ENCODE measurements at places on chromosomes 2 and 18.

GRCh38 chr2:236816197-236817170 is 246.9 kb downstream of the ACKR3 start:
- no peak for DNase-seq

- no peak for DNase-seq
Measured at GRCh38 chr2:74851191-74851566, 17.3 kb downstream of the HK2 start.

DNA sequence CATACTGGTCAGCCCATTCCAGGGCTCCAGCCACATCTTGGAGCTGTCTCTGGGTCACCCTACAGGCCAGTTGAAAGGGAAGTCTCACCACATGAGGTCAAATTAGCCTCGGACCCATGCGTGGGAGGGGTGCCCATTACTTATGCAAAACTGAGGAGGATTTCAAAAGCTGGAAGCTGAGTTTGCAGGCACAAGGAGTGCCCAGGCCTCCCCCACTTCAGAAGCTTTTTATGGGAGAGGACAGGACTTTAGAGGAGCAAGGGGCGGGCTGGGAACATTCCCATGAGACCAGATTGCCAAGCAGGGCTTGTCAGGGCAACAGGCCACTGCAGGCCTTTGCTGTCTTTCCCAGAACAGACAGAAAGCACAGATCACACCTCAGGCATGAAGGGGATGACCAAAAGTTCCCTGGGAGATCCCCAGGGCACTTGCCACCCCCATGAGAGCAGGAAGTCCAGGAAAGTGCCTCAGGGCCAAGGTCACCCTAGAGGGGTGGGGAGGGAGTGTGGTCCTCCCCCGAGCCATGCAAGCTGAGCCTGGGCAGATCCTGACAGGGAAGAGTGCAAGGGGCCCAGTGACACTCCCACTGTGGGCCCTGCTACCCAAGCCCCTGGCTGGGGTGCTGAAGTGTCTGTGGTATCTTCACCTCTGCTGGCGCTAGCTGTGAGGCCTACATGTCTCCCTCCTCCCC is 267.7 kb downstream of the BCL11A start:
- DNase-seq = no peak

GRCh38 chr2:10834068-10834655 is 21.6 kb upstream of the PDIA6 start:
- no peak for DNase-seq

GRCh38 chr2:205834796-205835195 is 152.5 kb downstream of the NRP2 start:
- no peak for DNase-seq

DNA sequence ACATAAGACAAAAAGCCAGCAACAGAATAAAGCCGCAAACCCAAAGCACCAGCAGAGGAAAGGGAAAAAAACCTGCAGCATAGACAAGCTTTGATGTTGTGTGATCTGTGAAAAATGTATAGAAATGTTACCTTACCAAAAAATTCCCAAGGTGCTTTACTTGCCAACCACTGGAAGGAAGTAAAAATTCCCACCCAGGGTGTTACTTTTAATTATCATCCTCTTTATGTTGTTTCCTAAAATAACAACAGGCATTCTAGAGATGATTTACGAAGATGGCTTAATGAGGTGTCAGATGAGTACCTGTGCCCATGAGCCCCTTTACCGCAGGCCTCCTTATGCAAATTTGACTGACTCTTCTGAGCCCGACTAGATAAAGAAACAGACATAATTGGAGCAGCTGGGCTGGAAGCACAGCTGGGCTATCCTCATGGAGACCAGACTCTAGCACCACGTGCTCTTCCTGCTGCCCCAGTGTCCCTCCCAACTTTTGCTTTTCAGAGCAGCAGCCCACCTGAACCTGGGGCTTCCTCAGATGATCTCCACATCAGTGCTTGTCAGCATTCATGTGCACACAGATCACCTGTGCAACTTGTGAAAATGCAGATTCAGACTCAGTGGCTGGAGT is 41.5 kb downstream of the SRSF7 start:
- no peak for DNase-seq

- no peak for DNase-seq
Measured at GRCh38 chr18:39380186-39380725, 1814.7 kb upstream of the CELF4 start.

GRCh38 chr2:120396013-120396860 is 50.3 kb downstream of the INHBB start:
- no peak for DNase-seq

DNA sequence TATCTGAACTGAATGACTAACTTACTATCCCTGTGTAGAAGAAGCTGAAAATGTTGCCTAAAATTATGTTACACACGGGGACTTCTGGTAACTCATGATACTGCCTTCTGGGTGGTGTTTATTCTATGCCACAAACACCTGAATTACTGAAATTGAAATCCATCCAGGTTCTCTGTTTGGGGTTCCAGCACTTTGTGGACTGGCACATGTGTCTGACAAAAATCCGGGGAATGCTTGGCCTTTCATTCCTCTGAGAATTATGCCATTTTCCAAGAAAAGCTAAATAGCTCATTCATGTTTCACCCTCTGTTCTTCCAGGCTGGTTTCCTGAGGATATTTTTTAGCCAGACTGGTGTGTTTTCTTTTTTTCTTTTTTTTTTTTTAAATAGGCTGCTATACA is 59.5 kb upstream of the POU3F3 start:
- no peak for DNase-seq

DNA sequence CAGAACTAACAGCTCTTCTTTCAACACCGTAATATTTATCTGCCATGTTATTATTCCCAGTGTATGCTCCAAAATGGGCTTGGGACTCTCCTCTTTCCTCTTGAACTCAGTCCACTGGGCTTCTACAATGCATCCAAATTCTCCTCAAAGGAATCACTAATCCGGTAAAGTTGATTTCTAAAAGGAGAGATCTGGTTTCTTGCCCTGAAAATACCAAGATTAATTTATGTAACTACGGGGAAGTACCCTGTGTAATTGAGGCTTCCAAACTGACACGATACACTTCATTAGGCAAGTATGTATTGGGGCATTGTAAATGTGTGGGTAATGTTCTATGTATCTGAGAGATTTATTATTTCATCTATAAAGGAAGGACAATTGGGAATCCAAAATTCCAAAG is 5.7 kb downstream of the NCKAP5 start:
- no peak for DNase-seq

DNA sequence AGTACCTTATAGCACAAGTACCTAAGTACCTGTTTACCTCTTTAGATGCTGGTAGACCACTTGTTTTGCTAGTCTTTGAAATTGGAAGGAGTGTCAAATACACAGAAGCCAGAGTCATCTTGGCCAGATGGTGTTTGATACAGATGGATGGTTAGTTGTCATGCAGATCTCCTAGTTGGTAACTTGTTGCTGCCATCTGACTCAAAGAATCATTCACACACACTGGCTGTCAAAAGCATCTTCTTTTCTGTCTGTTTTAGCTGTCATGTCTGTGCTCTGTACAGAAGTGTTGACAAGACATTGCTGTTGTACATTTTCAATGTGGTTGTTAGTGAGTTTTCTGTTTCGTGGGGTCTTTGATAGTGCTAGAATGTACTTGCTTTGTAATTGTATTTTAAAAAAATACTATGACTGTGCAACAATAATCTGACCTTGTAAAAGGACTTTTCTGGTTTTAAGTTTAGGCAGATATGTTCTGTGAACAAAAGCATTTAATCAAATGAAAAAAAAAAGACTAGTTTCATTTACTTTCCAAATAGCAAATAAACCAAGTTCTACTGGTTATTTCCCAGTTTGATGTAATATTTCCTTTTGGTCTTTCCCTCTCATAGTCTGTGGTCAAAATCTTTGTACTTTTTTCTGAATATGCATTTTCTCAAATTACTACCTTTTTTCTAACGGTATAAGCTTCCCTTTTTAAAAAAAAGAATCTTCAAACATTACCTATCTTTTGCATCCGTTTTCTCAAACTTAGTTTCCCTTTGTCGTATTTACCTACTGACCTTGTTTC is 39.9 kb downstream of the TANK start:
- DNase-seq = no peak

GRCh38 chr2:211836409-211836808 is 702.2 kb downstream of the ERBB4 start:
- DNase-seq = no peak

GRCh38 chr2:127451981-127452380 is 33.8 kb downstream of the PROC start:
- no peak for DNase-seq

- DNase-seq = no peak
Measured at GRCh38 chr2:107259408-107260195, 373.6 kb upstream of the ST6GAL2 start.

DNA sequence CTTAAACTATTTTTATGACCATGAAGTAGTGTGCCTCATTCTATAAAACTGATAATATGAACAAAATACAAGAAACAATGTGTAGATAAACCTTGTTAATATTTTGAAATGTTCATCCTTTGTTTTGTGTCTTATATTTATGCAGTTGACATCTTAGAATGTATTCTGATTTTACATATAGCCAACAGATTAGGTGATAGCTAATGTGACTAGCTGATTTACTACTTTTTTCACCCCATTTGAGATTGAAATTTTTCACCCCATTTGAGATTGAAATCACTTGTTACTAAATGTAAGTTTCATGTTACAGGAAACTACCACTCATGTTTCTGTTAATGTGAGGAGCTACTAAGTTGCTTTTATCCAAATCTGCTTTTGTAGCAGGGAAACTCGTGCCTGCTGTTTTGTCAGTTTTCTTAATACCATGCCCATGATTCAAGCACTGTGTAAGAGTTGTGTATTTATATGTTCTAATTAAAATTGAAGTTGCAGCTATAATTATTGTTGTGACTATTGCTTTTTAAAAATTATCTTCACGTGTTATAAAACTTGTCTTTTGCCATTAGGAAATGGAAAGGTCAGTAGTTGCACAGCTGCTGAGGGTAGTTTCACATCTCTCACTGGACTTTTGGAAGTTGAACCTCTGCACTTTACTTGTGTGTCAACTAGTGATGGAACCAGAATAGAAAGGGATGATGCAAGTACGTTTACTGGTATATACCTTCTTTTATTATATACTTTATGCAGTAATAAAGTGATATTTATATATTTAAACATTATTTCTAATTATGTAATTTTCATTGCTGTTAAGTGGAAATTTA is 96.6 kb downstream of the BIRC6 start:
- no peak for DNase-seq

DNA sequence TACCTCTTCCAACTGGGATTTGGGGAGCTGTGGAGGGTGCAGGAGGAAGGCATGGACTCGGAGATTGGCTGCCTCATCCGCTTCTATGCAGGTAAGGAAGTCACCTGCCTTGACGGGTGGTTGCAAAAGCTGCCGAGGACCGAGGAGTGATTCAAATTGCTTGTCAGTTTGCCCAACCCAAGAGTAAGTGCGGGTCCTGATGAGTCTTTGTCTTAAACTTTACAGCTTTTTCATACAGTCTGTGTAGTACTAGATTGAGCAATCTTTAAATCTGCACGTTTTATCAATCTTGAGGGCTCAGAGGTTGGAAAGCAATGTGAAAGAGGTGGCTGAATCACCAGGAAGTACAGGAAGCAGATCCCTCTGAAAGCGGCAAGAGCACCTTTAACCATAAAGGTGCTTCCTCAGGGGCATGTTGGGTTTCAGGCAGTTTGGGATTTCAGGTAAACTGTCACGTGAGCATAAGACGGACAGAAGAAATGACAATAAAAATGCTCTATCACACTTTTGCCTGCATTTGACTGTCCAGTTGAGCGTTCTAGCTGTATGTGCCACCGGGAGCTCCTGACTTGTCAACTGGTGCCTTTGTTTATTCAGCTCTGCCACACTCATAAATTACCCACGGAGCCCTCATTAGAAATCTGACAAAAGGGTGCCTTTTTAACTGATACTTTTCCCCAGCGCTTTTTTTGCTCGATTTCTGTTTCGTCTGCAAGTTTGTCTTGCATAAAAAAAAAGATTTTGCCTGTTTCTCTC is 2.0 kb downstream of the PHLPP1 start:
- DNase-seq = no peak

GRCh38 chr2:207385903-207386302 is 143.9 kb upstream of the CREB1 start:
- DNase-seq = peak; percentile 19

DNA sequence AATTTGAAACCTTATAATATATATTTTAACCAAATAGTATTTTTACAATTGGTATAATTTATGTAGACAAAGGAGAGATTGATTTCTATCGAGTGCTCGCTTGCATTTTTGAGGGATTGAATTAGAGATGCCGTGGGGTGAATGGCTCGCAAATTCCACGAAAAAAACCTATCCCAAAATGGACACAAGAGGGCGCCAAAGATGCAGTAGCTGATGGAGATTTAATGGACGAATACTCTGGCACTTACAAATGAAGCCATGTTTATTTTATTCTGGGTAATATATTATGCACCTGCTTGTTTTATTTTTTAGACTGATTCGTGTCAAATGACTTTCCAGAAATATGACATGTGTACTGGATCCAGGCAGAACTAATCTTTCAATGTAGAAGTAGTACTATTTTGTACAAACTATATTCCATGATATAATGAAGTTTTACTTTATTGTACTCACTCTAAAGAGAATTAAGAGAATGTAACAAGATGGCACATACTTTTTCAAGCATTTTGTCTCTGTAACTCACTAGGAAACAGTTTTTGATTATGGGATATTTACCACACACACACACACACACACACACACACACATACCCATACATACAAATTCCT is 505.4 kb downstream of the PLCL1 start:
- no peak for DNase-seq

GRCh38 chr2:32058130-32058529 is 5.2 kb upstream of the SPAST start:
- no peak for DNase-seq

DNA sequence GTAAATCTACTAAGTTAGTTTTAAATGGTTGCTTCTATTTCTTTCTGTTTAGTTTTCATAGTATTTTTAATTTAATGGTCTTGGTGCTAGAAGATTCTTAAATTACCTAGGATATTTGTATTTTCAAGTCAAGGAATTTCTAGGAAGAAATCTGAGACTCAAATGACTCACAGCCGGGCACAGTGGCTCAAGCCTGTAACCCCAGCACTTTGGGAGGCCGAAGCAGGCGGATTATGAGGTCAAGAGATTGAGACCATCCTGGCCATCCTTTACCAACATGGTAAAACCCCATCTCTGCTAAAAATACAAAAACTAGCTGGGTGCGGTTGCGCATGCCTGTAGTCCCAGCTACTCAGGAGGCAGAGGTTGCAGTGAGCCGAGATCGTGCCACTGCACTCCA is 95.5 kb downstream of the C2orf74 start:
- no peak for DNase-seq

GRCh38 chr2:68292108-68292710 is 27.5 kb downstream of the CNRIP1 start:
- no peak for DNase-seq

DNA sequence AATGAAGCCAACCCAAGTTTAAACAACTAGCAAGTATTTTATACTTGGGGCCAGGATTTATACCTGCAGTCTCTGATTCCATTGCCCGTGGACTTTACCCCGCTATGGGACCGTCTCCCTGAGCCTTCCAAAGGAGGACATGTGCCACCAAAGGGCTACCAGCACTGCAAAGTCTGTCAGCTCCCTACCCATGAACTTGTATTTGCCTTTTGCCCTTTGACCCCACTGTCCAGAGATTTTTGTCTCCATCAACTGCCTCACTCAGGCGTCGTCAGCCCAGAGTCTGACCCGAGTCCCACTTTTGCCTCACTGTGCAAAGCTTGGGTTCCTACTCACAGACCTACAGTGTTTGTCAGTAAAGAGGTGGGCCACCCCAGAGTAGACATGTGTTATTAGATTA is 40.6 kb downstream of the B3GNT2 start:
- no peak for DNase-seq

- no peak for DNase-seq
Measured at GRCh38 chr18:31205273-31205672, 42.6 kb upstream of the DSC1 start.

GRCh38 chr2:64543008-64543697 is 19.0 kb downstream of the AFTPH start:
- DNase-seq = no peak

GRCh38 chr2:118986738-118987137 is 44.7 kb downstream of the MARCO start:
- DNase-seq = no peak

Data from pulmonary artery endothelial cell (primary cell).